Foreskin fibroblast (primary cell): ENCODE measurements at places on chromosomes 6 and 20.
A peak's percentile ranks its signal among the peaks of the same experiment; 100 is the strongest.

- DNase-seq, result peak; percentile 96
These were observed 612.3 kb downstream of the UTRN start for GRCh38 chr6:144897441-144897921.

DNA sequence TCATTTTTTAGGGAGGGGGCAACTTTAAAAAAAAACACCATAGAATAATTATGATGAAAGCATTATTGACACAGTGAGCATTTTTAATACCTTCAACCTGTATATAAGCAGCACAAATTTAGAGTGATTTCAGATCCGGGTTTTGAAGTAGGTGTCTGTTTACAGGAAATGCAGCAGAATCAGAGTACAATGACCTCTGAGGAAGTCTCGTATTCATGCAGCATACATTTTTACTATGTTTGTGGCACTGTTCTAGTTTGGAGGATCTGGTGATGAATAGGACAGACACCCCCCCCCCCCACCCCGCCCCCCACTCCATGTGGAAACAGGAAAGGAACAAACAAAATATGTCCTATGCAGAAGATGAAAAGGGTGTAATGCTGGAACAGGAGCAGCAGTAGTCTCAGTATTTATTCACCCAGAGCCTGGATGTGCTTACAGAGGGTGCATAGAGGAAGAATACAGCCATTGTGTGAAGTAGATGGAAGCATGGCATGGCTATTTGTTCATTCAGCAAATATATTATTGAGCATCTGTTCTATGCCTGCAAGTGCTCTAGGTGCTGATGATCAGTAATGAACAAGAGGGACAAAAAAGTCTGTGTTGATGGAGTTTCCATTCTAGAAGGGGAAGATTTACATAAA is 19.7 kb downstream of the VAPB start:
- no peak for DNase-seq

DNA sequence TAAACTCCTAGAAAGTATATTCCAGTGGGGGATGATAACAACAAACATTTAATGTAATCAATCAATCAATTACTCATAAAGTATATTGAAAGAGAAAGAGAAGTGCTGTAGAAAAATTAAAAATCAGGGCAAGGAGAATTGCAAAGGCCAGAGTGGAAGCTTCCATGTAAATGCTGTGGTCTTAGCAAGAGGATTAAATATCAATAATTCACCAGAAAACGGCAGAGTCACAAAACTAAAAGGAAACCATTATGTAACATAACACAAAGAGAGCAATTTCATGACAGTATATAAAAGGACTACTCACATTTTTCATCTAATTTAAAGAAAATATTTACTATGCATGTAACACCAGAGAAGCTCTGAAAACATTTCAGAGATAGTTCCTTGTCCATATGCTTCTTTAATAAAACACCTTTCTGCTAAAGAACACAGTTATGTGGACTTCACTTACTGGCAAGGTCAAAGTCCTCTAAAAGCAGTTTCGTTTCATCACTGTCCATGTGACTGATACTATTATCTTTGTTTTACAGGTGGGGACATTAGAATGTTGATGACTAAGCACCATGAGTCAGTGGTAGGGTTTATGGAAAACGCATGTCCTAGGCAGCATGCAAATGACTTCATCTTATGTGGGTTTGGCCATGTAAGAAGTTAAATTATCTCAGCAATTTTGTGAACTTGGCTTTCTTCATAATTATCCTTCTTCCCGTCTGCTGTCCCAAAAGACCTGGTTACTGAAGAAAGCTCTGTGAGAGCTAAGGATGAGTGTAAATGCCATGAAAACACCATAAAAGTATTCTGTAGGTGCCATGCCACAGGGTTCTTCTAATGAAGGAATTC is 185.8 kb upstream of the TENT5A start:
- DNase-seq, result peak; percentile 91

- DNase-seq, result no peak
These were observed 239.6 kb downstream of the LRFN2 start for GRCh38 chr6:40347571-40348011.

DNA sequence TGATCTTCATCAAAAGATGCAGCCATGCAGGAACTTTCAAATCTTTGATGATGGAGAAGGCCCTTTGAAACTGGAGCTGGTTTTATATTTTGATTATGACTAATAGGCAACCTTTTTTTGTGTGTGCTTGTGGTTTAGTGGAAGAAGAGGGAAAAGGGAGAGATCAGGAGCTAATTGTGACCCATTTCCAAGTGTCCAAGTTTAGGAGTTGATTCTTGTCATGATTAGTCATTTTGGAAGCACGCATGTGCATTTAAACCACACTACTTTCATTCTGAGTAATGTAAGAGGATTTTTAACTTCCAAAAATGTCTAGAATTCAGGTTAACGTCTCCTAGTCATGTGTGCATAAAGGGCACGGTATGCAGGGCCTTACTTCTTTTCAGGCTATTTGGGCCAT is 3.5 kb downstream of the FOXO3 start:
- peak; percentile 94 for DNase-seq

GRCh38 chr6:156016186-156016976 is 560.7 kb upstream of the NOX3 start:
- no peak for DNase-seq

- no peak for DNase-seq
These were observed at the start of gene PAX1 for GRCh38 chr20:21705575-21706260. PAX1 (plus strand) TSS chr20:21705664; CDS start chr20:21705713, 49 bp downstream.

DNA sequence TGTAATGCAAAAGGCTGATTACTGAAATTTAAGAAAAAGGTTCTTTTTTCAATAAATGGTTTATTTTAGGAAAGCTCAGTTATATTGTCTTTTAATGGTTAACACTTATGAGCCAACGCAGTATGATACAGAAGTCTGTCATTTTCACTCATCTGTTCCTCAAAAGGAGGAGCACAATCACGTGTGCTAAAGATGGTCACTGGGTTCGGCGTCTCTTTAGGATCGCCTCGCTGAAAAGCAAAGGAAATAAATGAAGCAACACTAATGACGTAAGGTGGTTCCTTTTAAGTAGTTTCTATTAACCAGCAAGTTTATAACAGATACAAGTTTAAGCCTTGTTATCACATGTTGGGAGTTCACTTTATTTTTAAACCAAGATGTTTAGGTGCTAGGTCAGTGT is 125.7 kb downstream of the MAP3K4 start:
- DNase-seq, result no peak

- peak; percentile 56 for DNase-seq
These were observed 14.2 kb upstream of the SHLD1 start for GRCh38 chr20:5735845-5736510.

GRCh38 chr6:90266905-90267621 is 29.6 kb downstream of the BACH2 start:
- DNase-seq, result no peak

DNA sequence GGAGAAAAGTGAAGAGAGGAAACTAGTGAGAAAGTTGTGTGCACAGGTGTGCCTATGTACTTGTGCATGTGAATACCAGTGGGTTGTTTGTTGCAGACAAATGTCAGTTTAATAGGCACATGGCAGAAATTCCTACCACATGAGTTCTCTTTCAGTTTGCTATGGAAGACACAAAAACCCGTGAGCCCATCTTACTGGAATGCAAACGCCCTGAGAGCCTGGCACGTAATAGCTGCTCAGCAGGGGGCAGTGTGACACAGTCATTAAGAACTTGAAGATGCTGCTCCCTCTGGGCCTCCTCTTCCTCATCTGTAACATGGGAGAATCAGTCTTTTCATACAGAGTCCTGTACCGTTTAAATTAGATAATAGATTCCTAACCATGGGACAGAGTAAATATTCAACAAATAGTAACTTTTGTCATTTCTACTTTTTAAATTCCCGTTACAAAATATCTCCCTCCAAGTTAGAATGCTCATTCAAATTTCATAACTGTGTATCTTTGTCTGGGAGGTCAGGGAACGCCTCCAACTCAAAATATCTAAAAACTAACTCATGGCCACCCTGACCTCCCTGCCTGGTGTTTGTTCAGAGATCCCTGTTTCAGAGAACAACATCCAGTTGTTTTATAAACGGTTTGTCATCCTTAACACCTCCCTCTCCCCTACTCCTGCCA is 802.9 kb downstream of the MAFB start:
- peak; percentile 73 for DNase-seq

GRCh38 chr6:149293244-149293643 is 24.3 kb upstream of the TAB2 start:
- no peak for DNase-seq

- DNase-seq, result no peak
These were observed at the start of gene CST7 for GRCh38 chr20:24948939-24949679. CST7 (plus strand) TSS chr20:24949269; CDS start chr20:24949506, 237 bp downstream.

- DNase-seq, result no peak
These were observed 5.1 kb upstream of the POPDC3 start for GRCh38 chr6:105184921-105185320.

GRCh38 chr6:6851059-6851948 is 256.5 kb upstream of the RREB1 start:
- DNase-seq, result peak; percentile 26

DNA sequence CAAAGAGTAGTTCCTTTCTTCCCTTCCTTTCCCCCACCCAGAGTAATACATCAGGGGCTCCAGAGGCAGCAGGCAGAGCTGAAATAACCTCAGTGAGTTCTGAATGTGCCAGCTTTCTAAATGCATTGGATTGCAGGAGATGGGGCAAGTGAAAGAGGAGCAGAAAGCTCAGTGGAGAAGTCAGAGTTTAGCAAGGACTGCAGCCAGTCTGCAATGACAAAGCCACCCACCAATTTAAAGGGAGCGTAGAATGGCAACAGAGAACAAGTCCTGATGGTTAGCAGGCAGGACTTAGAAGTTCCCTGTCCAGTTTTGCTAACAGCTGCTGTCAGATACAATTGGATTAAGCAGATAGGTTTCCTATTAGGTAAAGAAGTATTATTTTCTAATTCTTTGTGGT is 203.4 kb upstream of the RIN2 start:
- no peak for DNase-seq

- no peak for DNase-seq
These were observed 23.7 kb upstream of the MMS22L start for GRCh38 chr6:97306544-97307320.

DNA sequence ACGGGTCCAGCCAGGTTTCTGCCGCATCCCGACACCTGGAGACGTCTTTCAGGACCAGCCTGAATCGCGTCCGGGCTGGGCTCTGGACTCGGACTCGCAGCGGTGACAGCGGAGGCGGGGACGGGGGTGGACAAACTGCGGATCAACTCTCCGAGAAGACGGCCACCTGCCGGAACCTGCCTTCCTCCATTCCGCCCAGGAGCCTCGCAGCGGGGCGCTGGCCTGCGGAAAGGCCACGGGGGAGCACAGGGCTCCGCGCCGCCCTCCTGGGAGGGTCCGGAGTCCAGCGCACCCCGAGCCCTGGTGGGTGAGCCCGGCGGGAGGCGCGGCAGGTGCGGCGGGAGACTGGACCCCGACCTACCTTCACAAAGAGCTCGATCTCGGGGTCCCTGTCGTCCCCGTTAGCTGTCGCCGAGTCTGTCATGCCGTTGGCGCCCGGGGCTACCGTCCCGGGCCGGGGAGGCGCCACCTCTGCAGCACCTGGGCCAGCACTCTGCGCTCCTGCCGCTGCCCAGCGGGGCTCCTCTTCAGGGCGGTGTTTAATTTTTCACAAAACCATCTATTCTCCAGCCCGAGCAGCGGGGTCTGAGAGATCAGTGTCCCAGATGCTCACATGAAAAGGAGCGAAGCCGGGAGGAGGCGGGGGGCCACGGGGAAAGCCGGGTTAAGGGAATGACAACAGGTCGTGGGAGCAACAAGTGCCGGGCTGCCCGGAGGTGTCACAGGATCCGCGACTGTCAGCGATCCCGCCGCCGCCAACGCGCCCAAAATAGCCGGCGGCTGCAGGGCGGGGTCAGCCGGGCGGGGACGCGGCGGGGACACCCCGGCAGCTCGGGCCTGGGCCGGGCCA is at the start of gene CLIC5:
CLIC5 (minus strand) TSS at position 742 of the 850 bp plus-strand sequence; CDS start at position 424, 318 bp downstream.
- DNase-seq, result peak; percentile 8

DNA sequence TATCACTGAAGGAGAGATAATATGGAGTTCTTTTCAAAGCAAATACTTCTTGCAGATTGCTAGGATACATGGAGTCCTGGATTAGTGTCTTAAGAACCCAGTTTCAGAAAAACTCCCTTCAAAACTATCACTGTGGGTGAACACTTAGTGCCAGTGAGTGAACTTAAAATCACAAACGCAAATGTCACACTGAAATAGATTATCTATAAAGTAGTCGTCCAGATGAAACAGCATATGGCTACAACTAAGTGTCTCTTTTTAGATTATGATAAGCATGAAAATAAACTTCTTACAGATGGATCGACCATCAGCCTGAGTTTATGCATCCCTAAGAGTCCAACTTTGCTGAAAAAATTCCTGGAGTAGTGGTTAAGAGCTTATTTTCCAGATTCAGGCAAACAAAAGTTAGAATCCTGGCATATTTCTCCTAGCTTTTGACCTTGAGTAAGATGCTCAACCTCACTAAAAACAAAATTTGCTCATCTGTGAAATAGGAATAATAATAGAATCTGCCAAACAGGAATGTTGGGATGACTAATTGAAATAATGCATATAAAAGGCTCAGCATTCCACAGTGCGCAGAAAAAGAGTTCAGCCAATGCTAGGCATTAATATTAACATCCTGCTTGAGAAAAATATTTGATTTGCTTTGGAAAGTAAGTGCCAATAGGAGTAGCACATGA is 70.4 kb downstream of the DOK5 start:
- DNase-seq, result peak; percentile 0

DNA sequence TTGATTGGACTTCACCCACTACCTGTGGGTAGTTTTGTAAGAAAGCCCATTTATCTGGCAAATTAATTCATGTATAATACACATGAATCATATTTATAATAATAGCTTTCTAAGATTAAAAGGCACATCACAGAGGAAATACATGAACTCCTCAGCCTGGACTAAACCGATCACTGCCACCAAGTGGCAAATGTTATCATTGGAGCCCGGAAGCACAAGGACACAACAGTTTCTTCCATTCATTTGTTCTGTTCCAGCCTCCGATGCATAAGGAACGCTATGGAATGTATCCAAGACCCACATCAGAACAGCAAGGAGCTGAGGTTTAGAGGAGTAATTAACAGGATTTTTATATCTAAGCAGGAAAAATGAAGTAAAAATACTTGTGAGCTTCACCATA is 13.9 kb upstream of the IPCEF1 start:
- peak; percentile 77 for DNase-seq

DNA sequence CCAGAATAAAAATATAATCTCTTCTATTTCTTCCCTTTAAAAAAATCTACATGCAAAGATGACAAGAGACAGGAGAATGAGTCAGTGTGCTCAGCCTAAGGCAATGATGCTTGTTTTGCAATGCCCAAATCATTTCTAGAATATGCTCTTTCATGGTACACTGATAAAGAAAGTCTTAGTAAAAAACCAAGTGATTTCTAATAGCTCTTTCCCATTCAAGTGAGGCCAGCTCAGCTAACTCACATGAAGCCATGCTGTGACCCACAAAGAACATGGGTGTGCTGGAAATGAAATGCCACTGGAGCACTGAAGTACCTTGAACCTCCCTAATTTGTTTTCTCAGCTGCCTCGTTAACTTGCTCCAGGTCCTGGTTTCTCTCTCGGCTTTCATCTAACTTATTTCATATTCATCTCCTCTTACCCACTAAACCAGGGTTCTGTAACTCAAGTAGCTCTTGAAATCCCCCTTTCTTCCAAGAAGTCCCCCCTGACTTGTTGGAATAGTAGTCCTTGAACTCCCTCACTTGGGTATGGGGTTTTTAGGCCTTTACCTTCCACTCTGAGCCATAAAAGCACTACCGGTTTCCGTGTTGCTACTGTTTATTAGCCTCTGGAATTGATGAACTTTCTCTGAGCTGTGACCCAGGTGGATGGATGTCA is 92.7 kb downstream of the IRF4 start:
- DNase-seq, result peak; percentile 21
